ENCODE measurements at places on chromosomes 3 and 15.

- peak; percentile 95 for DNase-seq
Observed at GRCh38 chr3:46359733-46360493, 6.0 kb downstream of the CCR2 start.

DNA sequence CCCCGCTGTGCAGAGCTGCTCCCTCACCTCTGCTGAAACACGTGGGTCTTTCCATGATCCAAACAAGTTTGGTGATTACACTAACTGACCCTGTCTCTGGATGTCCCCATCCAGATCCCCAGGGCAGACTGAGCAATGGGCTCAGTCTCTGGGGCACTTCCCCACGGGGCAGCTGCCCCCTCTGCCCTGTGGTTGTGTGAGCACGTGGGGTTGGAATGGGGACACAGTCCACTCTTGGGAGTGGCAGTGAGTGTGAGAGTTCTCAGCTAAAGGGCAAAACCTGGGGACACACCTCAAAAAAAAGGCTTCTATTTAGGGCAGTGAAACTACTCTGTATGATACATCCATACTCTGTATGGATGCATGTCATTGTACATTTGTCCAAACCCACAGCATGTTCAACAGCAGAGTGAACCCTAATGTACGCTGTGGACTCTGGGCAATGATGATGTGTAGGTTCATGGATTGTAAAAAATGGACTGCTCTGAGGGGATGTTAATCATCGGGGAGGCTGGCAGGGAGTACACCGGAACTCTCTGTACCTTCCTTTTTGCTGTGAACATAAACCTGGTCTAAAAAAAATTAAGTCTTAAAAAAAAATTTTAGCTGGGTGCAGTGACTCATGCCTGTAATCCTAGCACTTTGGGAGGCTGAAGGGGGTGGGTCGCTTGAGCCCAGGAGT, 49.9 kb upstream of the BLM start:
- DNase-seq = no peak

DNA sequence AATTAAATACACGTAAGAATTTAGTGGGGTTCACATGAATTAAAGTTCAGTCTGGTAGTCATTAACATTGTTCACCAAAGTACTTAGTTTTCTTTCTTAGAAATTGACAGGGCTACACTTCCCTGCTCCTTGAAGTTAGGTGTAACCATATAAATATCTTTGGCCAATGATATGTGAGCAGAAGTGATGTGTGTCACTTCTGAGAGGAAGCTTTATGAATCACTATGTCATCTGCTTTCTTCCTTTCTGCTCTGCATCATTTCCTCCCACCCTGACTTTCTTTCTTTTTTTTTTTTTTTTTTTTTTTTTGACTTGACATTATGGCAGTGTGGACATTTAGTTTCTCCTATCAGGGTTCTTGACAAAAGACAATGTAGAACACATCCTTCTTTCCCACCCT, 156.2 kb upstream of the COL8A1 start:
- no peak for DNase-seq

- no peak for DNase-seq
Observed at GRCh38 chr3:10137178-10137577, 4.4 kb upstream of the VHL start.

DNA sequence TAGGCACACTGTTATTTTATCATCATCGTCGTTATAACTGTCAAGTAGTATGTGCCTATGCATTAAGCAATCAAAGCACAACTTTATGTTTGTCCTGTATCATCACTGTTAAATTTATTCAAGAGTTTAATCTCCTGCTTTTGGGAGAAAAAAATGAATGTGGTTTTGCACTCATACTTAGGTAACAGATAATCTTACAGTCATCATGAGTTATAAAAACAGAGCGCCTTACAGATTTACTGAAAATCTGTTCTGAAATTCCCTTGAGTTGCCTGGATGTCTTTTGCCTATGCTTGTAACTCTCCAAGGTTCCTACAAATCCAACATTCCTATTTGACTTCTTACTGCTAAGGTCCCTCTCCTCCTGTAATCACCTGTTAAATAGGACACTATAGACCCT, 307.3 kb downstream of the ZIC4 start:
- no peak for DNase-seq

DNA sequence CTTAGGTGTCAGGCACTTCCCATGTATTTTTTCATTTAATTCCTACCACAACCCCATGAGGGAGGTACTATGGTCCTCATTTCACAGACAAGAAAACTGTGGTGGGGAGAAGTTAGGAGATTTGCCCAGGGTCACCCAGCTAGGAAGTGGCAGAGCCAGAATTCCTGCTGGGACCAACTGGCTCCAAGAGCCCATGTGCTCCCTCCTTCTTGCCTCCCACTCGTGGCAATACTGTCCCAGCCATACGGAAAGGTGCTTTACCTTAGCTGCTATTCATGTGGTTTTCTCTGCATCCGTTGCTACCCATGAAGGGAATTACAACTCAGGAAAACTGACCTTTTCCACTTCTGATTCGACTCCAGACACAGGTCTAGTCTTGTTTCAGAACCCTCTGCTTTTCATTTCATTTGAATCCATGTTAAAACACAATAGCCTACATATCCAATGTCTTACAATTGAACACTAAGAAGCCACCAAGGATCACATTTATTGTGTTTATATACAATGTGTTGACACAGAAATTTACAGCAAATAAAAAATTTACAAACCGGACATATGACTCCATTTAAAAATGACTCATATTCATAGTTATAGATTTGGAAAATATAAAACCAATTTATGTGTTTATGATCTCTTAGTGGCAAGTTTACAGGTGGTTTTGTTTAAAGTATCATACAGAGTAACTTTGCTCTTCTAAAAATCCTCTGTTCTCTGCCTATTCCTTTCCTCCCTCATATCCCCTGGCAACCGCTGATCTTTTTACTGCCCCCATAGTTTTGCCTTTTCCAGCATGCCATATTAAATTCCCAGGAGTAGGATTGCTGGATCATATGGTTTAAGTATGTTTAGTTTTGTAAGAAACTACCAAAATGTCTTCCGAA, 58.8 kb downstream of the BTD start:
- no peak for DNase-seq

- DNase-seq = no peak
Observed at GRCh38 chr3:46412786-46413298, 5.8 kb downstream of the CCRL2 start.

DNA sequence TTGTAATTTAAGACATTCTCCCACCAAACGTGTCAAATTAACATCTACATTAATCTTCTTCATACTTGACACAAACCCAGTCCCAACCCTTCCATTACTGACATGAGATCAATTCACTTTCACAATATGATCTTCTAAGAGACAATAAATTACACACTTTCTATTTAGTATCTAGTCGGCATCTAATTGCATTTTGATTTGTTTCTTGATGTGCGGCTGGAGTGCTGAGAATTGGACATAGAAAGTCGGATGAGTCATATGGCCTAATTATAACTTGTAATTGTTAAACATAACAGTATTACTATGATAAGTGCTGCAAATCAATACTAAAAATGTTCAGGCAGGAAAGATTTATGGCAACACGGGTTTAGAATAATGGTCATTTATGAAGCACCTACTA, 78.4 kb upstream of the RORA start:
- DNase-seq = no peak

DNA sequence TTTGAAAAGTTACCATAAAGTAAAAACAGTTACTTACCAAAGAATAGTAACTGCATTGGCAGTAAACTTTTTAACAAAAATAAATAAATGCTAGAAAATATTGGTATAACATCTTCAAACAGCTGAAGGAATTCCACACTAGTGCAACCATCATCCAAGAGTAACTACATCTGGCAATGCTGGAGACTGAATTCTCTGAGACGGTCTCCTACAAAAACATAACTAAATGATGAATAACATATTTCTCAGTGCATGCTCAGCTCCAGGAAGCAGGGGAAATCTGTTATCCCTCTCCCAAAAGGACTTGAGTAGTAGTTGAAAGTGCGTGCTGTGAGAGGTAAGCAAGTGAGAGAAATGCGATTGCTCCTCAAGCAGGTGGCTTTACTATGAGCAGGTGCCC, 526.8 kb upstream of the CCDC54 start:
- DNase-seq = no peak

GRCh38 chr3:69052472-69052898, 352 bp upstream of the TMF1 start:
- no peak for DNase-seq

DNA sequence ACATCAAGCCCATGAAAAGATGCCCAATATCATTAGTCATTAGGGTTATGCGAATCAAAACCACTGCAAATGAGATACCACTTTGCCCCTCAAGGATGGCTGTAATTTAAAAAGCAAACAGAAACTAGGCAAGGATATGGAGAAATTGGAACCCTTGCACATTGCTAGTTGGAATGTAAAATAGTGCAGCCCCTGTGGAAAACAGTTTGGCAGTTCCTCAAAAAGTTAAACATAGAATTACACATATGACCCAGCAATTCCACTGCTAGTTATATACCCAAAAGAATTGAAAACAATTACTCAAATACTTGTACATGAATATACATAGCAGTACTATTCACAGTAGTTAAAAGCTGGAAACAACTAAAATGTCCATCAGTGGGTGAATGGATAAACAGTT, 186.8 kb upstream of the CGNL1 start:
- DNase-seq = no peak

GRCh38 chr15:76460871-76461270, 124.3 kb downstream of the ISL2 start:
- DNase-seq = no peak

DNA sequence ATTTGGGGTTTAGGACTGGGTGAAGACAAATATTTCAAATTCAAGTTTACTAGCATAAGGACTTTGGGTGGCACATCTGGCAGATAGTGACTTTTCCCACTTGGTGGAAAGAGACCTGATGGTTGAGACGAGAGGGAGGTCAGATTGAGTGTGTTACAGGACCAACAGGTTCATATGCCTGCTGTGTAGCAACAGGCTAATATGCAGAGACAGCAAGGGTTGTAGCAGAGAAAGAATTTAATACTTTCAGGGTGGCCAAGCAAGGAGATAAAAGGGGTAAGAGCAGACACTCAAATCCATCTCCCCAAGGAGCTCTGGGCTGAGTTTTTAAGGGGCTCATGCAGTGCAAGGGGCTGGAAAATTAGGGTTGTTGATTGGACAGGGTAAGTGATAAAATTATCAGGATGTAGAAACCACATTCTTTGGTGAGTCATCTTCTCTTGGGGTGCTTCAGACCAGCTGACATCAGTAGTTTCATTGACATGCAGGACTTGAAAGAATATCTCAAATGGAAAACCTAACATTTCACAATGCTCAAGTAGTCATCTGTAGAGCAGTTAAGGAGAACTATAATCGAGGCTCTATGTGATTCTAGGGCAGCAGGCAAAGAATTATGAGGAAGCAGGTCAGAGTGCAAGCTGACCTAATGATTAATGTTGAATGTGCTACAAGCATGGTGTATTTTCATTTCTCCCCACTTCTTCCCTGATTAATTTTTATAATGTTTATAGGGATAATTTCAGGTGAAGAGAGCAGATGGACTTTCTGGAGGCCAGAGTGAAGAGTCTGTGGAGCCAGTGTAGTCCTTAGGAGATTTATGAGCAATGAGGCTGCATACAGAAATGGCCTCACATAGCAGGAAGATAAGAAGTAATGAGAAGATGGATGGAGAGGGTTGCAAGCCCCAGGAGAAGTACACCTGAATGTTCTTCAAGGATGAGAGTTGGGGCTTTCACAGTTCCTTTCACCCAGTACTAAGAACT, 13.7 kb downstream of the FOXB1 start:
- DNase-seq = no peak

All from NCI-H345 (cell line).